Stimulated activated CD4-positive, alpha-beta T cell treated with anti-CD3 and anti-CD28 coated beads, TNF-alpha, amount 100 ng/mL, for 4 hours (primary cell): ENCODE measurements at places on chromosomes 16 and 17.

- DNase-seq = no peak
Measured at GRCh38 chr16:66510711-66511601, 39.0 kb downstream of the TK2 start.

DNA sequence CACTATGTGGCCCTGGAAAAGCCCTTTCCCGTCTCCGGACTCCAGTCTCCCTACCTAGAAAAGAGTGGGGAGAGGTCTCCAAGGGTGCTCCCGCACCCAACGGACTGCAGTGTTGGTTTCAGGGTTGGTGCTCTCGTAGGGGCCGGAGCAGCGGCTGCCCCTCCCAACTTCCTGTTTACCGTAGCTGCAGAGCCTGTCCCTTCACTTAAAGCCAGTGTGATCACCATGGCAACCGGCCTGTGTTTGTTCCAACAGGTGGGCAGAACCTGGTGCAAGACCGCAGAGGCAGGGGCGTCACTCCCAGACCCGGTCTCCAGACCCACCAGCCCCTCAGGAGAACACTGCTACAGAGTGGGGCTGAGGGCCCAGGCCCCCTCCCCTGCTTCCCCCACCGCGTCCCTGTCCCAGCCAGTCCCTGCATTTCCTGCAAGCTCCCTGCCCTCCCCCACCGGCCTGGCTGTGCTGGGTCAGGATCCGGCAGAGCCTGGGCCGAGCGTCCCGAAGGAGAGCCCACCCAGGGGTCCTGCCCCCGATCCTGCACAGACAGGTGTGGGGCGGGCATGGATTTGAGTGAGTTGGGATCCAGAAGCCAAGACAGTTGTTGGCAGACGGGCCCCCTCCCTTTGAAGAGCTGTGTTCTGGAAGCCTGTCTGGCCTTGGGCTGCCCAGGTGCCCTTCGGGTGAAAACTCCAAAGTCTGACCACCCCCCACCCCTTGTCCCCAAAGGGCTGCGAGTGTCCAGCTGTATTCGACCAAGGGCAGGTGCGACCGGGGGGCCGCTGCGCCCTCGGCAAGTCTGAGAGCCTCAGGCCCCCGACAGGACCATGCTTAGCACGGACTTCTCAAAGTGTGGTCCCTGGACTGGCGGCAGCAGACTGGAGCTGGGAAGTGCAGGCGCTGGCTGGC lies 1.5 kb upstream of the BAIAP3 start:
- no peak for DNase-seq

GRCh38 chr16:77995843-77996455 lies 26.4 kb upstream of the CLEC3A start:
- no peak for DNase-seq

GRCh38 chr16:84061236-84061819 lies 18.7 kb upstream of the SLC38A8 start:
- DNase-seq = no peak

DNA sequence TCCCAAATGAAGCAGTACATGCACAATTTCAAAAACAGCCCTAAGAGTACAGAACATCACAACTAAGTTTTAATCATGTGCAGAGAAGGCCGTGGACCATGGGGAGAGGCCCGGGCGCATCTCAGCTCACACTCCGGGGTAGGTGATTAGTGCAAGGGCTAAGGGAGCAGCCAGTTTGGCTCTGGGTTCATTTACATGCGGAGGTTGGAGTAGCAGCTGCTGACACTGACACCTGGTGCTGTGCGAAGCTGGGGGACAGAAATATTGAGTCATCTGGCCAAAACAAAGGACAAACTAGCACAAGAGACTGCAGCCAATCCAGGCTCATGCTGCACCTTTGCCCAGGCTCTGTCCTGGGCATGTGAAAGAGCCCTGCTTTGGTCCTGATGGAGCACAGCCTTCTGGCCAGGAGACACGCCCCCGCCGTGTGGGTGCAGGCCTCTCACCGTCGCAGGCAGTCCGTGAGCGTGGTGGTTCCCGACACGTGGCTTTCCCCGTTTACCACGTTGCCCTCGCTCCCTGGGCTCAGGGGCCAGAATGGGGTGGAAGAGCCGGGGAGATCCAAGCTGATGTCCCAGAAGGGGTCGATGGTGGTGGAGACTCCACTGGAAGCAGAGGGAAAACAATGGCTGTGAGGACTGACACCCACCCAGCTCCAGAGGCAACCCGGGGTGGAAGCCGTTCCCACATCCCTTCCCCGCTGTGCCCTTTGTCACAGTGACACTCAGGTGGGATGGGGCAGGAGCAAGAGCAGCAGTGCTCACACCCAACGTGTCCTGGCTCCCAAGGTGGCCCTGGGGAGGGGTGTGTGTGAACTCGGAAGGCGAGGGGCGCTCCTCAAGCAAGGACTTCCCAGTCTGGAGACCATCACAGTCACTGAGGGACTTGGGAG lies 31.9 kb downstream of the USP22 start:
- DNase-seq = no peak

- no peak for DNase-seq
Measured at GRCh38 chr16:56869513-56870275, 4.7 kb downstream of the SLC12A3 start.

GRCh38 chr17:35289222-35289621 lies 46.4 kb downstream of the SLFN5 start:
- DNase-seq = no peak

DNA sequence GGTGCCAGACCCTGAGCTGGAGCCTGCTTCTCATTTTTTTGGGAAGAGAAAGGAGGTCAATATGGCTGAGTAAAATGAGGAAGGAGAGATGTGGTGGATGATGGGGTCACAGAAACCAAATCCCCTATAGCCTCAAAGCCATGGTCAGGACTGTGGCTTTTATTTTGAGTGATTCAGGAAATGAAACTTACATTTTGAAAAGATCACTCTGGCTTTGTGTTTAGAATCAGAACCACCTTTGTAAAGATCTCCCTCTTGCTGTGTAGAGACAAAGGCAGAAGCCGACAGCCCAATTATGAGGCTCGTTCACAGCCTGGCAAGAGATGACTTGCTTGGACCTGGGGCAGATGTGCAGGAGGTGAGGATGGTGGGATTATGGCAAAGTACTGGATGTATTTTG lies 121.6 kb upstream of the ANKFN1 start:
- DNase-seq = no peak

GRCh38 chr16:22847100-22847499 lies 33.1 kb downstream of the HS3ST2 start:
- DNase-seq = no peak
